ENCODE measurements at places on chromosomes 3 and 15.
A peak's percentile ranks its signal among the peaks of the same experiment; 100 is the strongest.

DNA sequence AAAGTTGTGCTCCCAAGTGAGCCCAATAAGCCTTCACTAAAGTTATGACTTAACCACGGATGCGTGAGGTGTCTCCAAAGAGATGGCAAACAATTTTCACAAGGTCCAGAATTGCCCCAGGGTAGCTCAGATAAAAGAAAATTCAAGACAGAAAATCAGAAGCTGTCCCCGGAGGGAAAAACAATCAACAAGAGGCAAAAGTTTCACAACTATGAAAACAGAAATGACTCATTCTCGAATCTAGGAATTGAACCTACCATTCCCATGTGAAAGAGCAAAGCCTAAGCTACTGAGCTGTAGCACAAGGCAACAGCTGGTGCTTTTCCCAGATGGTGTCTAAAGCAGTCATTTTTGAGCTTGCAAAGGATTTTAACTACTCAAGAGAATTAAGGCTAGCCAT is 33.5 kb upstream of the MKRN3 start:
- DNase-seq: no peak

GRCh38 chr3:145134738-145135137 is 1026.2 kb downstream of the PLOD2 start:
- no peak for DNase-seq

GRCh38 chr3:103991461-103992115 is 1375.1 kb upstream of the ALCAM start:
- peak; percentile 2 for DNase-seq

- no peak for DNase-seq
These were observed 11.6 kb downstream of the ATOSA start for GRCh38 chr15:52667597-52667996.

DNA sequence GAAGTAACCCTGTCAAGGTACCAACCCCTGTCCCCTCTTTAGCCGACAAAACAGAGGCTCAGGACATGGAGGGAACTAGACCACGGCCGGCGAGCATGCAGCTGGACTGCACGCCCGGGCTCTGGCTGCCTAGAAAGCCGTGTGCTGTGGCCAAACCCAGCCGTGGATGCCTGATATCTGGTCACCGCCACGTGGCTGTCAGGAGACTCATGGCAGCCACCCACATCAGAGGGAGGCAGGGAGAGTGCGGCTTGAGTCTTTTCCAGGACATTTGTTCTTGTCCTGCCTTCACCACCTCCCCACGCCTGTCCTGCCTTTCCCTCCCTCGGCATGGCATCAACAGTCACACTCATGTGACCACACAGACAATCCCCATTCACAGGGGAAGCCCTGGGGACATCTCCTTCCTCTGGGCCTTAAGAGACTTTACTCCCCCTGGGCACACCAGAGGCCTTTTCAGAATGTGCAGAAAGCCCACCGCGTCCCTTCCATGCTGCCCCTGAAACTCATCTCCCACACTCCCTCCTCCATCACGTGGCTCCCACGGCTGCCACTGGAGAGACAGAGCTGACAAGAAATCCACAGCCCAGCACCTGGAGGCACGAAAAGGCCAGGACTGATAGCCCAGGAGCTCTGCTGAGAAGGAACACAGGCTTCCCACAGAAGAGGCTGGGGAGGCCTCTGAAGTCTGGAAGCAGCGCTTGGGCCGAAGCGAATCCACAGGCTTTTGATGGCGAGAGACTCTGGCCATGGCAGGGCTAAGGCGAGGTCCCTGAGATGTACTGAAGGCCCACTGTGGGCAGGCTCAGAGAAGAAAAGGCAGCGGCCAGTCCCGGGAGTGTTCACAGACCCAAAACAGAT is 71.2 kb upstream of the IQSEC1 start:
- DNase-seq: no peak

- no peak for DNase-seq
These were observed 454.7 kb downstream of the SQOR start for GRCh38 chr15:46089467-46089935.

DNA sequence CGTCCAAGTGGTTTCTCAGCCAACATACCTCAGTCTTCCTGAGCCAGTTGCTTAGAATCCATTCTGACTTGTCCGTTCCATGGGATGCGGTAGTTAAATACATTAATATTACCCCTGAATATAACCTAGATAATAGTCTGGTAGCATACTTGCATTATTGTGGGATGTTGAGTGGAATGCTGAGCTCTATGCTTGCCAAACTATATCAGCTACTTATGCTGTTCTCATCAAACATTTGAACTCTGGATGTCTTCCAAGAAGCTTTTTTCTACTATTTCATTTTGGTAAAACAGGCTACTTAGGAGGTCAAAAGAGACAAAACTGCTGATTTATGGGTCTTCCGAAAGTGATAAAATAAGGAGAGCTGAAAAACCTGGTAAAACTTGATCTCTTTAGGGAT is 429.5 kb downstream of the NAALADL2 start:
- DNase-seq: no peak

DNA sequence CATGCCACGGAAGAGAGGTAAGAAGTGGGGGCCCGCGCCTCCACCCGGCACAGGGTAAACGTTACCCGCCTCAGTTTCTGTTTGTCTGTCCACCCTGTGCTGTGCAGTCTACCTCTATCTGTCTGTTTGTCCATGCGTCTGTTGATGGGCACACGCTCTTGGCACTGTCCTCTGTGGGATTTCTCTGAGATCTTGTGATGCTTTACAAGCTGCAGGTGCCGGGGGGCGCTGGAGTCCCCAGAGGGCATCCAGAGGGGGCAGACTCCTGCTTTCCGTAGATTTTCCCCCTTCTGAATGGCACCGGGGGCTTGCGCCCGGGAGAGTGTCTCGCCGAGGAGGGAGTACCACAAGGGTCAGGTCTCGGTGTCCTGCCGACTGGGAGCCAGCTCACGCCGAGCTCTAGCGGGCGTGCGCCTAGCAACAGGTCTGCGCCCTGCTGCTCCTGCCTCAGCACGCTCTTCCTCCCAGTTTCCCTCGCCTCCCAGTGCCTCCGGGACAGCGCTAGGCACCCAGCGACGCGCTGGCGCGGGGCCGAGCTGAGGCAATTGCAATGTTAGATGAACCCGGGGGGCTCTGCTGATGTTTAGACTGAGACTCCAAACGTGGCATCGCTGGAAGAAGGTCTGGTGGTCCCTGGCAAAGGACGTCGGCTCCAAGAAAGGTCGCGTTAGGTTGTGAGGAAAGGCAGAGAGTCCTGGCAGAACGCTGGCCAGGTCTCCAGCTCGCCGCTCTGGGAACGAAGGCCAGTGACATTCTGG is 667 bp downstream of the CEMIP start:
- DNase-seq: no peak

DNA sequence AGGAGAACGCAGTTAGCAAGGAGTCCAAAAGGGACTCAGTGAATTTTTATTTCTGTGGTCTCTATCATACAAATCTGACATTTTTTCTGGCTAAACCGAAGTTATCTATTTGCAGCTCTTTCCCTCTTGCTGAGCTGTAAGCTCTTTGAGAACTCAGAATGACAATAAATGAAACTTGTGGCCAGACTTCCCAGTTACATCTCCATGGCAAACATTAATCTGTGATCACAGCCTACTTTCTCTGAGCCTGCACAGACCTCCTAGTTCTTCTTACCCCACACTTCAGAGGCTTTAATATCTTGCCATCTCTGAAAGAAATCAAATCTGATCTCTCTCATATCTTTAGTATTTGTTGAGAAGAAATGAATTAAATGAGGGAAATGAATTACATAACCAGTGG is 58.0 kb downstream of the PLD1 start:
- no peak for DNase-seq

GRCh38 chr3:51668756-51669155 is 2.3 kb upstream of the TEX264 start:
- DNase-seq: no peak

DNA sequence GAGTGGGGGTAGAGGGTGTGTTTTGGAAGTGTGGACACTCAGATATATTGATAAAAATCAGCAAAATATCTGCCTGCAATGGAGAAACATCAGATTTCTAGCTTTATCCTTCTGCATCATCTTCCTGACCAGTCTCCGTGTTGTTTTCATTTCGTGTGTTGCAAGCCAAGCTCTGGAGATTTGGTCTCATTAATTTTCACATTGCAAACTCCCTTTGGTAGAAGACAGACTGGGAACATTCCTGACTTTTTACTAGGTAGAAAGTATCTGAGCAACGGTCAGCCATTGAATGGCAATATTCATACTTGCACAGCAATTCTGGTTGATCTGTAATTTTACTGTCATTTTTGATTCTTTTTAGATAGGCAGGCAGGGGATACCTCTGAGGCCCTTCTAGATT is 30.4 kb downstream of the FSTL1 start:
- DNase-seq: no peak

GRCh38 chr3:98596541-98597500 is 3.4 kb upstream of the CPOX start:
- DNase-seq: no peak

DNA sequence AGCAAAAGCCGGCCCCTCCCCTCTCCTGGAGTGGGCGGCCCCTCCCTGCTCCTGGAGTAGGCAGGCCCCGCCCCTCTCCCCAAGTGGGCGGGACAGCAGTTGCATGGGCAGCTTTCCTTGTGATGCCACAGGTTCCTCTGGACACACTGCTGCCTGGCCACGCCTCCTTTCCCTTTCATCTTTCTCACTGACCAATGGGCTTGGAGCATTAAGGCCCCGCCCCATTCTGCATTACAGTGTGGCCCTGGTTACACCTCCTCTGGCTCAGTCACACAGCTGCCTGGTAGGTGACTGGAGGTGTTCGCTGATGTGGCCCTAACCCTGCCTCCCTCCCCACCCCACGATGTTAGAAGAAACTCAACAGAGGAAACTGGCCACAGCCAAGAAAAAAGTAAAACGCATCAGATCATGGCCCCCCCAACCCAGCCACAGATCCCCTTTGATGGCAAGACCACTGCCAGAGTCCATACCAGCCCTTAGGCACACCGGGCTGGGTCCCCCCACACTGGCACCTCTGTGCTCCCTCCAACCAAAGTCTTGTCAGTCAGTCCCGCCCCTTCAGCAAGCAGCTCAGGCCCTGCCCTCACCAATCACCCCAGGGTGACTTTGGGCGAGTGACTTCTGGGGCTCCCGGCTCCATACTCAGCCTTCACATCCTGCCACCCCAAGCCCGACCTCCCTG is 84.3 kb downstream of the ADAMTS7 start:
- DNase-seq: no peak

GRCh38 chr3:57062101-57062631 is 1.7 kb downstream of the SPATA12 start:
- DNase-seq: no peak

Data from AG04449 (cell line).